ENCODE measurements at places on chromosomes 3 and 15. TPM values are rescaled to one million over a fixed set of nuclear protein-coding genes. Genes with fewer than 3 reads are reported as not detected.

SCAANT1 gene
- total RNA-seq: not detected

PLA2G4D gene
- not detected for total RNA-seq

ETFA gene
- 260 TPM for total RNA-seq

HYAL2 gene
- 25.0 TPM for total RNA-seq

ZFYVE19 gene
- total RNA-seq: 14.8 TPM

MUSTN1 gene
- total RNA-seq: 0.32 TPM

MYRIP gene
- total RNA-seq: not detected

THOC7 gene
- total RNA-seq: 68.8 TPM

FSTL1 gene
- total RNA-seq: 42.8 TPM

LRTM1 gene
- total RNA-seq: not detected

UBA5 gene
- 22.4 TPM for total RNA-seq

GHSR gene
- not detected for total RNA-seq

PIF1 gene
- 14.0 TPM for total RNA-seq

TNNC1 gene
- 1.2 TPM for total RNA-seq

ETV5 gene
- total RNA-seq: 28.2 TPM

DNAJC13 gene
- 16.1 TPM for total RNA-seq

TMEM158 gene
- total RNA-seq: 11.2 TPM

CHCHD4 gene
- 38.4 TPM for total RNA-seq

FILIP1L gene
- 0.29 TPM for total RNA-seq

RBMS3 gene
- 0.90 TPM for total RNA-seq

LRRN1 gene
- total RNA-seq: not detected

LAMB2 gene
- 94.6 TPM for total RNA-seq

GATA2 gene
- 3.7 TPM for total RNA-seq

LMAN1L gene
- not detected for total RNA-seq

CFAP91 gene
- 0.15 TPM for total RNA-seq

Data from A549 treated with Hydrocortisone at 1 μM for 4 hours (cell line).